ENCODE measurements at places on chromosomes 2 and 18.

DNA sequence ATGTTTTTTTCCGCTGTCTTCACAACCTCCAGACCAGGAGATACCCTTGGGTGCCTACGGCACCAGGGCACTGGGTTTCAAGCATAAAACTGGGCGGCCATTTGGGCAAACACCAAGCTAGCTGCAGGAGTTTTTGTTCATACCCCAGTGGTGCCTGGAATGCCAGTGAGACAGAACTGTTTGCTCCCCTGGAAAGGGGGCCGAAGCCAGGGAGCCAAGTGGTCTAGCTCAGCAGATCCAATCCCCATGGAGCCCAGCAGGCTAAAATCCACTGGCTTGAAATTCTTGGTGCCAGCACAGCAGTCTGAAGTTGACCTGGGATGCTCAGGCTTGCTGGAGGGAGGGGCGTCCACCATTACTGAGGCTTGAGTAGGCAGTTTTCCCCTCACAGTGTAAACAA is 265.3 kb upstream of the ZEB2 start:
- no peak for DNase-seq

DNA sequence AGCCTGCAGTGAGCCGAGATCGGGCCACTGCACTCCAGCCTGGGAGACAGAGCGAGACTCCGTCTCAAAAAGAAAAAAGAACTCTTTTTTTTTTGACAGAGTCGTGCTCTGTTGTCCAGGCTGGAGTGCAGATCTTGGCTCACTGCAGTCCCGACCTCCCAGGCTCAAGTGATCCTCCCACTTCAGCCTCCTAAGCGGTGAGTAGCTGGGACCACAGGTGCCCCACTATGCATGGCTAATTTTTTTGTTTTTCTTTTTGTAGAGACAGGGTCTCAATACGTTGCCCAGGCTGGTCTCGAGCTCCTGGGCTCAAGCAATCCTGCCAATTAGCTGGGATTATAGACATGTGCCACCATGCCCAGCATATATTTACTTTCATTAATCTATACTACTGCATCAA is 12.5 kb upstream of the INO80D start:
- no peak for DNase-seq

DNA sequence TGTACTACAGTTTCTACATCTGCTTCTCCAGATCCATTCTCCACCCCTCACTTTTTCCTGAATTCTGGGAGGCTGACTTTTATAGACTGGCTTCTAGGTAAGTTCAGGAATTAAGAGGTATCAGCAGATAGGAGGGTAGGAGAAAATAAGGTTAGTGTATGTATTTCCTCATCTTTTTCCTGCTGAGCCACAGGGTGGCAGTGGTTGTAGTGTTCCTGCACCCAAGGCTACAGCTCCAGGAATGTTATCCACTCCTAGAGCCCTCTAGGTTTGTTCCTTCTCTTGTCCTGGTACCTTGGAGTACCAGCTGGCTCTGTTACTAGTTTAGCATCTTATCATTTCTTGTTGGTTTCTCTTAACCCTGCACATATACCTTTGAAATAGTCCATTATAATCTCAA is 40.7 kb upstream of the C2orf66 start:
- DNase-seq, result no peak

DNA sequence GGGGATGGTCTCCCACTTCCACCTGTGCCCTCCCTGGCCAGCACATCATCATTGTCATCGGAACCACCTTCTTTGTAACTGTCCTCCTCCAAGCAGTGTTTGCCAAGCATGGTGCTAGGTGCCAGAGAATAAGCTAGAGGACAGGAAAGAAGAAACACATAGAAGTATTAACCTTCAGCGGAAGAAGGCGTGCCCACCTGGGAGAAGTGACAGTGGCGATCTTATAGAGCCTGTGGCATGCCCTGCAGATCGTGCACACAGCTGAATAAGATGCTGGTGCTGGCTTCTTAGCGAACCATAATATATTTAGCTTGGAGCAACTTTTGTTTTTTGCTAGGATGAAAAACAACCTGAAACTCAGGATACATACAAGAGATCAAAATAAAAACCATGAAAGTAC is 148.0 kb downstream of the FAM210A start:
- DNase-seq, result no peak

DNA sequence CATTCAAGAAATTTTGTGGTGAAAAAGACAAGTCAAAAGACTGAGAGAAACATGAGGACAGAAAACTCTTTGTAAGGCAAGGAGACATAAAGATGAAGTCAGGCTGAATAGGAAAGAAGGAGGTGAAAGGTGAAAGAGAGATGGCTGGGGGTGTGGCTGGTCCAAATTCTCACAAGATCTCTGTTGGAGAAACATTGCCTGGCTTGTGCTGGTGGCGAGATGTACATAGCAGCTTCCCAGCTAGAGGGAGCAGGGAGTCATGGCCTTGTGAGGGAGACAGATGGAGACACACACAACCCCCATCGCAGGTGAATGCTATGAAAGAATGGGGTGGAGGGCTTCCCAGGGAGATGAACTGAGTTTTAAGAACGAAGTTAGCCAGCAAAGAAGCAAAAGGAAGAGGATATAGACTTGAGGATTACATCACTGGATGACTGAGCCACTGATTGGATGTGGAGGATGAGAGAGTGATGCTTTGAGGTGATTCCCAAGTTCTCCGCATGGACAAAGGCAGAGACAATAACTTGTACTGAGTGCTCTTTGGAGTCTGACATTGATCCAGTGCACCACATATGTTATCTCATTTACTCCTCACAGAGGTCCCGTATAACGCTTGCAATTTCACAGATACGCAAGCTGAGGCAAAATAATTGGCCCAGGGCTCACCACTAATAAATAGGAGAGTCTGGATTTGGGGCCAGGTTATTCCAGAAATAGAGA is 3.7 kb upstream of the EMX1 start:
- DNase-seq, result no peak

GRCh38 chr2:133362061-133362476 is 206.2 kb downstream of the NCKAP5 start:
- no peak for DNase-seq

- DNase-seq, result peak; percentile 45
These were observed 1.2 kb downstream of the TMEM200C start for GRCh38 chr18:5893956-5894610.

GRCh38 chr2:156784020-156784701 is 348.0 kb downstream of the GPD2 start:
- DNase-seq, result peak; percentile 54

- DNase-seq, result no peak
These were observed 28.3 kb downstream of the ANXA4 start for GRCh38 chr2:69770193-69770702.

- DNase-seq, result peak; percentile 10
These were observed 52.8 kb downstream of the SLC35F5 start for GRCh38 chr2:113703386-113704299.

- DNase-seq, result no peak
These were observed 297.0 kb downstream of the NBAS start for GRCh38 chr2:15263976-15264685.

GRCh38 chr18:46497129-46497528 is 159.9 kb downstream of the LOXHD1 start:
- DNase-seq, result peak; percentile 35

GRCh38 chr2:181255651-181256050 is 201.5 kb upstream of the ITGA4 start:
- no peak for DNase-seq

GRCh38 chr18:41162191-41162590 is 792.8 kb upstream of the PIK3C3 start:
- DNase-seq, result no peak

- DNase-seq, result no peak
These were observed 96.8 kb downstream of the FBXO15 start for GRCh38 chr18:74050807-74051206.

GRCh38 chr18:36648803-36649202 is 180.0 kb downstream of the TPGS2 start:
- no peak for DNase-seq

DNA sequence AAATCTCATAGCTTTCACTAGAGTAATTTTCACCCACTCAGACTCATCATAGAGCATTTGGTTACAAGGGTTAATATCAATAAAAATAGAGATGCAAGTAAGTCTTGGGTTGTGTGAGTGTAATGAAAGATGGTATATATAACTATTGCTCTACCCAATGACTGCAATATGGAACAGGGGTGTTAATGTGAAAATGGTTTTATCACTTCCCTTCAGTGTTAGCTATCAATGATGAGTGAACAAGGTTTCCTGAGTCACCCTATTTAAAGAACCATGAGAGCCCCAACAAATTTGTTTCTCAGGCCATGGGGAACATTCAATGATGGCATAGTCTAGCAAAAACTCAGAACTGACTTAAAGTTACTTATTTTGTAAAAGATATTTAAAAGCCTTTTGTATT is 1133.6 kb upstream of the ZEB2 start:
- no peak for DNase-seq

GRCh38 chr2:70994009-70994698 is 519 bp downstream of the TEX261 start:
- peak; percentile 54 for DNase-seq

DNA sequence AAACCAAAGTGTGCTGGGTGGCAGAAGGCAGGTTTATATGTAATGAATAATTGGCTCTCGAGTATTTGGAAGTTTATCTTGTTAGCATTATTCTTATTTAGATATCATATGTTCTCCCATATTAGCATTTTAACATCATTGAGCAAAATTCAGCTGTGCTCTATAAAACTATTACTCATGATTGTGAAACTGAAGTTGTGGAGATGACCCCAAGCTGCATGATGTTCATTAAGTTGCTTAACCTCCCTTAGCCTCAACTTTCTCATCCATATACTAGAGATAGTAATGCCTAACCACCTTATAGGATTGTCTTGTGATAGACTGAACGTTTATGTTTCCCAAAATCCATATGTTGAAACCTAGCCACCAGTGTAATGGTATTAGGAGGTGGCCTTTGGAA is 346.3 kb downstream of the SATB2 start:
- no peak for DNase-seq

DNA sequence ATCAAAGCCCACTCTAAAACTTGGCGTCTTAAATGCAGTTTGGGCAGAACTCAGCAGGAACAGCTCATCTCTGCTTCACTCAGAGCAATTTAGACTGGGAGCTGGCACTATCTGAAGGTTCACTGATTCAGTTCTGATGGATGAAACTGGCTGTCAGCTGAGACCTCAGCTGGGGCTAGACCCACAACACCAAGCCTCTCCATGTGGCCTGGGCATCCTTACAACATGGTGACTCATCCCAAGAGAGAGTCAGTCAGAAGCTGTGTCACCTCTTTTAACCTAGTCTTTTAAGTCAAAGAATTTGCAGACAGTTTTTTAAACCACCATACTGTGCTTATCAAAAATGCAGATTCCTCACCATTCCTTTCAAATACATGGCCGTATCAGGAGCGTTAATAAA is 62.6 kb upstream of the ZNF397 start:
- no peak for DNase-seq

DNA sequence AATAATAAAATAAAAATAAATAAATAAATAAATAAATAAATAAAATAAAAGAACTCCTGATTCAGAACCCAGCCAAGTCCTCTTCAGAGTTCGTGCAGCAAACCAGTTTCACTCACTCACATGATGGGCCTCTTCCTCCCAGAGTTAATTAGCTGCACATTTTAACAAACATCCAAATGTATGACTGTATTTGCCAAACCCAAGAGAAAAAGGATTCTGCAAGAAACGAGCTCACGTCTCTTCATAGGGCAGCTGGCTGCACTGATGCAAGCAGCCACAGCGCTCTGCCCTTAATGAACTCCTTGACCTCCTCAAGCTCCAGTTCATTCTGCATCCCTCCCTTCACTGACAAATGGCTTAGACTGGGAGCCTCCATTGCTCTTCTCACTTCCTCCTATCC is 55.1 kb downstream of the MREG start:
- DNase-seq, result no peak

- peak; percentile 16 for DNase-seq
These were observed 66.1 kb upstream of the NXPH2 start for GRCh38 chr2:138846216-138846821.

DNA sequence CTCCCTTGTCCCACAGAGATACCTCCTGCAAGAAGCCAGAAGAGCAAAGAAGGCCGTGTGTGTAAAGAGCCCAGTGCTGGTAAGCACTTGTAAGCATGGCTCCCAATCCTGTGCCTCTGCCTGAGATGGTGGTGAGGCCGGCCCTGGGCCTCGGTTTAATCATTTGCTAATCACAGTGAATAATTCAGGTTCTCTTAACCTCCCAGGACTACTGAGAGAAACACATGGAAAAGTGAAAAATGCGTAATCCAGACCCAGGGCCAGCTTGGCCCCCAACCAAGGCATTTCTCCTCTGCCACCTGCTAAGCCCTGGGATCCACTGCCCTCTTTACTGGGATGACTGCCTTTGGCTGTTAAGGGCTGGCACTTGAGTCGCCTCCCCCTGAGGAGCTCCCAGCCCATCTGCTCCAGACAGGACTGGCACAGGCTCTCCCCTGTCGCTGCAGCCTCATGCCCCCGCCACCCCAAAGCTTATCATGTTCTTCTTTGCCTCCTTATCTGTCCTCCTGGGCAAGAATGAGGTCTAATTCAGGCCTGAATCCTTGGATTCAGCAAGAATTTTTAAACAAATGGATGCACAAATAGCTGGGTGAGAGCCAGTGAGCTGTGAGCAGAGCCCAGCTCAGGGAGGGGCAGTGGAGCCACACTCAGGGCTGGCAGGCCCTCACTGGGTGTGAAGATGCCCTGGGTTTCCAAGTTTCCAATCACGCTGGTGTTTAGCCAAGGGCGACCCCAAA is 193.9 kb upstream of the HS6ST1 start:
- no peak for DNase-seq

GRCh38 chr2:44826601-44827000 is 114.9 kb upstream of the SIX3 start:
- no peak for DNase-seq

- DNase-seq, result no peak
These were observed 1.9 kb upstream of the CABYR start for GRCh38 chr18:24136967-24137373.

- DNase-seq, result no peak
These were observed 33.4 kb downstream of the TGFBRAP1 start for GRCh38 chr2:105296017-105296611.

- DNase-seq, result no peak
These were observed 23.7 kb downstream of the PSMA8 start for GRCh38 chr18:26157326-26157725.

- no peak for DNase-seq
These were observed 14.8 kb downstream of the PNO1 start for GRCh38 chr2:68172521-68172920.

GRCh38 chr2:36966370-36967235 is at the start of gene STRN:
TSS of gene STRN (minus strand) at chr2:36966536. CDS start at chr2:36966463, 73 bp downstream.
- peak; percentile 95 for DNase-seq

DNA sequence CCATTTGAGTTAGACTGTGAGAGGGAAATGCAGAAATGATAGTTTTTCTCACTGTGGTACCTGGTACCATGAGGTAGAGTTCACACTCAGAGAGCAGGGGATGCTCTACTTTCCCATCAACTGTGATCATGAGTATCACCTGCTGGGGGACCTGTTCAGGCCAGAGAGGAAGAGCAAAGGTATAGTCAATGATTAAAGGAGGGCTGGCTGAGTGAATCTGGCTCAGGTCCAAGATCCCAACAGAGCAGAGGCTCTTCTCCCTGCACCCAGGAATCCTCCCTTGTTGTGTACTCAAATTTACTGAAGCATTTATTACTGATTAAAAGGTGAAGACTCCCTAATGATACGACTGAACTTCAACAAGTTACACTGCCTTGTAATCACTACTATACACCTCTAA is 104.6 kb upstream of the CHRNA1 start:
- no peak for DNase-seq
